HCEC 1CT (cell line): ENCODE measurements at places on chromosomes 3 and 15.
A peak's percentile ranks its signal among the peaks of the same experiment; 100 is the strongest.

DNA sequence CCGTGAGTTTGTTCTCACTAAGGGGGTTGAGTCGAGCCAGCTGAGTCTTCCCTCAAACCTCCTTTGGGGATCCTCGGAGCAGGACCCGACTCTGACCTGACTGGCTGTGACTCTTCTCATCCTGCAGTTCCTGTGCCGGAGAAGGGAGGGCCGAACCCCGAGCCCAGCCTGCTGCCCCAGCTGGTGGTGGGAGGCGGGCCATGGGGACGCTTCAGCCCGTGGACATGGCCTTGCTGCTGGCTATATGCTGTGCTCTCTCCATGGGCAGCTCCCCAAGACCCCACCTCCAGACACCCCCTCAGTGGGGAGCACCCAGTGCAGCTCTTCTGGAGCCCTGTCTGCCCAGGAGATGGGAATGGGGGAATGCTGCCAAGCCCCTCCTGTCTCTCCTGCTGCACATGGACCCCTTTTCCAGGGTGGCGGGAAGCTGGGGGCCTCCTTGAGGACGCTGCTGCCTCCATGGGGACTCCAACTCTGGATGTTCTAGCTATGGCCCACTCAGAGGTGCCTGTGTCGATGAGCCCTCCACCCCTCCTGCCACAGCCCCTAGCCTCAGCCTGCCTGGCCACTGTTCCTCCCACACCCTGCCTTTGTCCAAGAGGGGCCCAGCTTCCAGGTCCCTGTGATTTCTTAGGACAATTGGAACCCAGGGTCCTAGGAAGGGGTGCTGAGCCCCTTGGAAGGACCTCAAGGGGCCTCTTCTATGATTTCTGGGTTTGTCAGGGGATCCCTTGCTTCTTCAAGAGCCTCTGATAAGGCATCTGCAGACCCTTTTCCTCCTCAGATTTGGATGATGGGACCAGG lies 12.8 kb downstream of the C15orf39 start:
- no peak for DNase-seq

GRCh38 chr3:33877187-33877586 lies 78.8 kb downstream of the PDCD6IP start:
- no peak for DNase-seq

GRCh38 chr15:67413770-67414390 lies 107.1 kb upstream of the C15orf61 start:
- peak; percentile 42 for DNase-seq

DNA sequence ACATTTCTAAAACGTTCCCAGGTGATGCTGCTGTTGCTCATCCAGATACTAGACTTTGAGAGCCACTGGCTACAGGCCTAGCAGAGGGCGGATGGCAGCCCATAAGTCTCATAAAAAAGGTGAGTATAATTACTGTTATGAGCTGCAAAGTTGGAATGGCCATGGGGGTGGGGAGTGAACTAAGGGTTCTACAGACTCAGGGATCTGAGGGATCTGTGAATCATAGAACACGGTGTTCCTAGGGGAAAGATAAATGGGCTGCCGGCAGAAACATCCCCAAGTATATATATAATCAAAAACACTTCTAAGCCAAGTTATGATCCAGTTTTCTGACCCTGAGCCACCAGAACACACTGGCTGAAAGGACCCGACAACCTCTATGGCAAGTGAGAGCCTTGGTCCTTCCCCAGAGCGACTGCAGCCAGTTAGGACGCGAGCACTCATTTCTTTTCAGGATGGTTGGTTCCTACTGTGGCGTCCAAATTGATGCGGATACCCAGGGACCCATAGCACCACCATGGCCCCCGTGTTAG lies 7.9 kb upstream of the SYNM start:
- no peak for DNase-seq

DNA sequence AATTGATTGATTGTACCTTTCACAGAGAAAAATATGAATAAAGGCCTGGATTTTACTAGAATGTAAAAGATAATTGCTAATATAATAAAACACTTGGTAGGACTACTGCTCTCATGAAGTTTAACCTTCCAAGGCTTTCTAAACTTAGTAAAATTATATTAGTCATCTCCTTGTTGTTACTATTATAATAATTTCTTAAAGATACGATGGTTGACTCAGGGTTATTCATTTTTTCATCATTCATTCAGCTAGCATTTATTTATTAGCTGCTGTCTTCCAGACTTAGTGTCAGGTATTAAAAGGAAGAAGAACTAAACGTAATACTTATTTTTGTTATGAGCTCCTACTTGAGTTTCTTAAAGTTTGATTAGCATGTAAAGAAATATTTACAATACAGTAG lies 771.6 kb upstream of the NR2F2 start:
- peak; percentile 65 for DNase-seq

- no peak for DNase-seq
These were observed 10.2 kb downstream of the GAP43 start for GRCh38 chr3:115633467-115633866.

GRCh38 chr15:89490081-89490813 lies 6.1 kb downstream of the RHCG start:
- DNase-seq = no peak

DNA sequence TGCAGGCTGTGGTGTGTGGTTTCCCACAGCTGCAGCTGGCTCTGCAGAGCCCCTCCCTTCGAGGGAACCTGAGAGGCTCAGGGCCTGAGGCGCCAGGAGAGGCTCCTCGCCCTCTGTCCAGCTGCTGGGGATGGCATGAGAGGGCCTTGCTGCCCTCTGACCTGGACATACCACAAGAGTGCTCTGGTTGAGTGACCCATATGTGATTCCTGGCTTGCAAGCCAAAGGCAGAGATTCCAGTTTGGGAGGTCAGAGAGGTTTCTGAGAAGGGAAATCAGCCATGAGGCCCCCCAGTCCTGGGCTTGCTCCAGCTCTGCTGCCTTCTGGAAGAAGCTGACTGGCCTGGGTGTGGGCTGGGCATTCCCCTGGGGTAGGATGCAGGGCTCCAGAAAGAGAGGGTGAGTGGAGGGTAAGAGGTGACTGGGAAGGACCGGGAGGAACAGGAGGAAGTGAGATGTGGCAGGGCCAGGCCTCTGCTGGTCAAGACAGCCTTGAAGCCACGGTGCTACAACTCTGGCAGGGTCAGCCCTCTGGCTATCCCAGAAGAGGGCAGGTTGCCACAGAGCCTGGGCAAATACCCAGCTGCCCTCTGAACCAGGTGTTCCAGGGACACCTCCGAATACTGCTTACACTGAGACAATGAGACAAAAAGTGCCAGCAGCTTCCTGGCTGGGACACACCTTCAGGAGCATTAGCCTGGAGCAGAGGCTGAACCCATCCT lies 16.0 kb upstream of the SRP14 start:
- peak; percentile 84 for DNase-seq

DNA sequence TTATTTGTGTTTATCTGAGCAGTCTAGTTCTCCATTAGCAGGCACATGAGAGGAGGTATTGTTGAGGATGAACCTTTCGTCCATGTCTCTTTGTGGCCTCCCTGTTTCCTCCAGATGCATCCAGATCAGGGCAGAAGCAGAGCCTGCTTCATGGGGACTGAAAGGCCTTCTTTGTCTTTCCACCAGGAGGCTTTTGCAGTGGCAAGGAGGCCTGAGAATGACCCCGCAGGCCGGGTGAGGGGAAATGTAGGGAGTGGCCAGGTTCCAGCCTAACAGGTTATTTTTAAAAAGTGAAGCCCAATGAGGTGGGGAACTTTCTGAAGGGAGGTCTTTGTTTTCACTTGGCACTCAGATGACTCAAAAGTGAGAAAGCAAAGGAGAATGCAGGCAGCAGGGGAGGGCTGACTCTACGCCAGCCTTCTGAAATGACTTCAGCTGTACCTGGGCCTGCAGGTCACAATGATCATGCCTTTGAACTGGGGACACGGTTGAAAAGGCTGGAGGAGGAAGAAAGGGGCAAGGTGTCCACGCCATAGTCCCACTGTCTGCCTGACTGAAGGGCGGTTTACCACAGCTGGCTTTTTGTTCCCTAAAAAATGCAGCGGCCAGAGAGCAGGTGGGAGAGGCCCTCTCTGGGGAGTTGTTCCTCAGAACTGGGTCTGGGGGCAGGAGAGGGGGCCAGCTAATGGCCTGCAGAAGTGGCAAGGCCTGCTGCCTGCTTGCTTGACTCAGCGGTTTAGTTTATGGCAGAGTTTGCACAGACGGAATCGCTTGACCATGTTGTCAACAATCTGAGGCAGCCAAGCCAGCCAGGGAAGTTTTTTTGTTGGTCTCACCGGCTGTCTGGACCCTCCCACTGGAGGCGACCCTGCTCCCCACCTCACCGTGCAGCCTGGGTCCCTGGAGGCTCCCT lies 28.7 kb downstream of the CMTM7 start:
- DNase-seq = no peak

DNA sequence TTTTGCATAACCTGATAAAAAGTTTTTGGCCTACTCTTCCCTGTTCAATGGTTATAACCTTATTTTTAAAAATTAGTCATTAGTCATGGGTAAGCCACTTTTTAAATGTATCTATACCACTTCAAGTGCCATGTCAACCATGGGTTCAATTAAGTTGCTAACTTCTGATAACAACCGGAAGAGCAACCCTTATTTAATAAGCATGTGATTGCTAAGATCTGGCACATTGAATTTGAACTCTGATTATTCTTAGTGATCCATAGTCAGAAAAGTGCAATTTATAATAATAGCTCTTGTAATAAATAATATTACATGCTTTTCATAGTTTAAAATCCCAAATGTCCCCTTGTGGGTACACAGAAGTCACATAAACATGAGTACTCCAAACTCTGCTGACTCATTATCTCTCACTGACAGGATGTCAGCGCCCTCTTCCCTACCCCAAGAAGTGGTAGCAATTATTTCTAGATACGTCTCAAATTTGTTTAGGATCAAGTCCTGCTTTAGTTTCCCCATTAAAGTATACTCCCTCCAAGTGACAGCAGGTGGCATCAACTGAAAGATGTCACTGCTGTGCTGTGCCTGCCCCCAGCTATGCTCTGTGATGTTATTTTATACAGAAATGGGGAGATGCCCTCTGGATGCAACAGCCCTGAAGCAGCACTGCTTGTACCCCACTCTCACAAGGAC lies 18.6 kb downstream of the SAMD7 start:
- no peak for DNase-seq

DNA sequence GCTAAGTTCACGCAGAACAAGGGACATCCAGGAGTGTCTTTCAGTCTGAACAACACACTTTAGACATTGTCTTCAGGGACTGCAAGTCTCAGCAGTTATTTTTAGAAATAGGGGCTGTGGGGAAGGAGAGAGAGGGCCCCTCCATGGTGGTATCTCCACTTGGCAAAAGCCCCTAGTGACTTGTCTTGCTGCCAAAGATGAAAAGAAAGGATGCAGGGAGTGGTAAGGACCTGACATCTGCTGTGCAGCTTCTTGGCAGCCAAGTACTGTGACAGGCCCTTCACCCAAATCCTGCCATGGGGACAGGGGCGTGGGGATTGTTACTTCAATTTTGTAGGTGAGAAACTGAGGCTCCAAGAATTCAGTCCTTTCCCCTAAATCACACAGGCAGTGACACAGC lies 21.0 kb upstream of the SEMA6D start:
- no peak for DNase-seq

DNA sequence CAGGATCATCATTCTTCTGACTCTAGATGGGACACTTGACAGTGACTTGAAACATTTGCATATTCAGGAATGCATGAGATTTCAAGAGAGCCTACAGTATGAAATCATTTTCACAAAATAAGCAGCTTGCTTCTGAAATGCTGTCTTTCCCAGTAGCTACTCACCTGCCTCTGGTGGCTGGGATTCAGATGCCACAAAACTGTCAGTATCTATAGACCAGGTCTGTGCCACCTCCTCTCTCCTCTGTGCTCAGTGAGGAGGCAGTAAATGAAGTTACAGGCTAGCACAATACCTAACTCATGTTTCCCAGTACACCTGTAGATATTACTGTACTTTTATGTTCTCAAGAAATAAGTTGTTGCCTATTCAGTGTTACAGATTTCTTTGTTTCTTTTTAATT lies 64.3 kb downstream of the HMG20A start:
- no peak for DNase-seq

DNA sequence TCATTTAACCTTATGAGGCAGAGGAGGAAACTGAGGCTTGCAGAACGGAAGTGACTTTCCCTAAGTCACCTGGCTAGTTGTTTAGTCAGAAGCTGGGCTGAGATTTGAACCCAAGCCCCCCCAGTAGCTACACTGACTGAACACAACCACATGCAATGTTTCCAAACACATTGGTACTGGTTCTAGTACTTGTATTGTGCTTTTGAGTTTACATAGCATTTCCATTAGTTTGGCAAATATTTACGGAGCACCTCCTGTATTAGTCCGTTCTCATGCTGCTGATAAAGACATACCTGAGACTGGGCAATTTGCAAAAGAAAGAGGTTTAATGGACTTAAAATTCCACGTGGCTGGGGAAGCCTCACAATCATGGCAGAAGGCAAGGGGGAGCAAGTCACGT lies 56.3 kb upstream of the ITGA11 start:
- no peak for DNase-seq

DNA sequence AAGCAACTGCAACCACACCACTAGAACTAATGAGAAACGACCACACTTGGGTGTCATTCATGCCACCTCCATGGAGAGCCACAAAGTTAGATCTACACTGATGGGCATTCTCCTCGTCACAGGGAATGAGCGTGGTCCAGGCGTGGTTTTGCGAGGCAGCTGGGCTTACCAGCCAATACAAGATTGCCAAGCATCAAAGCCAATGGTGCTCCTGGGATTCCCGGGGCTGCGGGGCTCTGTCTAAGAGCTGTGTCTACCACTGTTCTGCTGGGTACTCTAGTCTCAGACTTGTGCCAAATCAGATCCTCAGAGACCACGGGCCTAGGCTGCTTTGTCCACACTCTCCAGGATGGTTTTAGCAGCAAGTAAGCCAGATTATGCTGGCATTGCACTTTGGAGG lies 43.8 kb downstream of the RAB6B start:
- no peak for DNase-seq

GRCh38 chr15:27480642-27481041 lies 509.7 kb downstream of the GABRG3 start:
- no peak for DNase-seq
